Umbilical cord (tissue), 2 donors: ENCODE measurements at places on chromosomes 7 and 10.

GRCh38 chr10:3784510-3785250 is at the start of gene KLF6:
TSS of gene KLF6 (minus strand) at chr10:3785209. CDS start at chr10:3785014, 195 bp downstream.
- peak; percentile 46 for DNase-seq

GRCh38 chr7:41058986-41059741 is 643.7 kb downstream of the INHBA start:
- DNase-seq, result no peak

DNA sequence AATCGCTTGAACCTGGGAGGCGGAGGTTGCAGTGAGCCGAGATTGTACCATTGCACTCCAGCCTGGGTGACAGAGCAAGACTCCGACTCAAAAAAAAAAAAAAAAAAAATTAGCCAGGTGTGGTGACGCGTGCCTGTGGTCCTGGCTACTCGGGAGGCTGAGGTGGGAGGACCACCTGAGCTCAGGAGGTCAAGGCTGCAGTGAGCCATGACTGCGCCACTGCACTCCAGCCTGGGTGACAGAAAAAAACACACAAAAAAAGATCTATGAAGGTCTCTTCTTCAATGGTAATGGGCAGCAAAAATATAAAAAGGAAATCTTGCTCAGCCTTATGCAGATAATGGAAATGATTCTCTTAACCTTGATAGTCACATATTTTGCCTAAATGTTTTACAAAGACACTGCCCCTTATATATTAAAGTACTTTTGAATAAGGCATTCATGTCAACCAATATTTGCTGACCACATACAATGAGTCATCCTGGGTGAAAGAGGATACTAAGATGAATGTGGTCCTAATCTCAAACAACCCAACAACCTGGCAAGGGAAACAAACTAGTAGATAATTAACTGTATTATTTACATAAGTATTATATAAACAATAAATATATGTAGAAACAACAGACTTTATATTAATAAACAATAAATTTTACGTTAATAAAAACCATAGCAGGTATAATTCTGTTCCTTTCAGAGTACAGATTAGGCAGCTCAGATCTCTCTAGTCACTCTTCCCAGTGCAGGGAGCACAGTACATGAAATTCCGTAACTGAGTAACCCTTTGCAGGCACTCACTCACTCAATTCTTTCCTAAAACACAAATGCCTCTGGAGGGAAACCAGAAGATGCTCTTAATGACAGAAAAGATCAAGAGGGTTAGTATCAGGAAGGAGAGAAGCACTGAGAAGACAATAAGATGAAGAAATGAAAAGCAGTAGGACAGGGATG is 8.1 kb downstream of the TOMM7 start:
- no peak for DNase-seq

GRCh38 chr7:1385809-1386622 is 73.3 kb downstream of the MICALL2 start:
- no peak for DNase-seq

DNA sequence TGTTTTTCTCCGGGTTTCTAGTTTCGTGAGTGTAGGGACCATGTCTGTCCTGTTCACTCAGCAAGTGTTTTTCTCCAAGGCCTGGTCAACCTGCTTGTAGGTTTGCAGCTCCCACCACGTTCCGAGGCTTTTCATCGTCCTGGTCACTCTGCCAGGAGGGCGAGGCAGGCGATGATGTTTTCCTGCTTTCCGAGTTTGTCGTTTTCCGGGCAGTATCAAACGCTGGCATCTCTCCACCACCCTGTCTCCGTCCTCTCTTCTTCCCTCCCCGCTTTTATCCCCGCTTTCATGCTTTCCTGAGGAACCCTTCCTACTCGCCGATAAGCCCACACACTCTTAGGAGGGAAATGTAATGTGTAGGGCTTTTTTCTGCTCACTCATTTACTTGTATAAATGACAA is 11.2 kb downstream of the IQCE start:
- no peak for DNase-seq

GRCh38 chr10:47285381-47286115 is 14.4 kb upstream of the GDF10 start:
- no peak for DNase-seq
